ENCODE measurements at places on chromosomes 1 and 21. TPM values are rescaled to one million over a fixed set of nuclear protein-coding genes. Genes with fewer than 3 reads are reported as not detected.
A peak's percentile ranks its signal among the peaks of the same experiment; 100 is the strongest.

DNA sequence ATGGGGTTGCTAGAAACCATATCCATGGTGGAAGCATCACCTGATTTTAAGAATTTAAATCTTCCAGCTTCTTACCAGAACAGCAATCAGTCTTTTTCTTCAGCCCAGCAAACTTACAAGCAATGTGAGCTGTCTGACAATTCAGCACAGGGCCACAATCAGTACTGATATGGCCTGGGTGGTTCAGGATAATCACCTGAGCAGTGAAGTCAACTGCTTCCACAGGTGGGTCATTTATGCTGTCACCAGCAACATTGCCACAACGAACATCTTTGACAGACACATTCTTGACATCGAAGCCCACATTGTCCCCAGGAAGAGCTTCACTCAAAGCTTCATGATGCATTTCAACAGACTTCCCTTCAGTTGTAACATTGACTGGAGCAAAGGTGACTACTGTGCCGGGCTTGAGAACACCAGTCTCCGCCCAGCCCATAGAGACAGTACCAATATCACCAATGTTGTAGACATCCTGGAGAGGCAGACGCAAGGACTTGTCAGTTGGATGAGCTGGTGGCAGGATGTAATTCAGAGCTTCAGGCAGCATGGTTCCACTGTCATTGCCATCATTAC is 74.8 kb downstream of the SERINC2 start:
- no peak for DNase-seq

GRCh38 chr1:55876276-55877060 is 661.3 kb upstream of the USP24 start:
- DNase-seq: no peak

- no peak for DNase-seq
Observed at GRCh38 chr1:67464058-67464457, 33.9 kb upstream of the SERBP1 start.

DNA sequence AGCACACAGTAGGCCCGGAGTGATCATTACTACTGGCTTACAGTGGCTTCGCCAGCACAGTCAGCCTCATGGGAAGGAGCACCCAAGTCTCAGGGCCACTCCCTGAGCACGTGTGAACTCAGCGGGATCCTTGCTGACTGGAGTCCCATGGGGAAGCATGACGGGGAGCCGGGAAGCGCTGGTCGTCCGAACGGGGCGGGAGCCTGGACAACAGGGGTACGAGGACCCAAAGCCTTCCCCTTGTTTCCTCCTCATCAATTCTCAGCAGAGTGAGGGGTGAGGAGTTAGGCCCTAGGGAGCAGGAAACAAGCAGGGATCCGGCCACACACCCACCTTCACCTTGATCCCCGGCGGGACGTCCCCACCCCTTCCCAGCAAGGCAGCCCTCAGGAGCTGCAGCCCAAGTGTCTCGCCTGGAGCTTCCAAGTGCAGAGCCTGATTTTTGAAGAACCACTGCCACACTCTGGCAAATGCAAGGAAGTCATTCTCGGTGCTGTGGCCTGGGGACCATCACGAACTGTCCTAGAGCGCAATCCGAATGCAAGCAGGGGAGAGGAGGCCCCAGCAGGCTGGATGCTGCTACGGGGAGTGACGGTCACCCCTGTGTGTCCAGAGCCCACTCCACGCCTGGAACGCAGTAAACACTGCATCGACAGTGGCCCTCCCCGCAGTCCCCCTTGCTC is 35.5 kb downstream of the TOMM20 start:
- DNase-seq: peak; percentile 49

DNA sequence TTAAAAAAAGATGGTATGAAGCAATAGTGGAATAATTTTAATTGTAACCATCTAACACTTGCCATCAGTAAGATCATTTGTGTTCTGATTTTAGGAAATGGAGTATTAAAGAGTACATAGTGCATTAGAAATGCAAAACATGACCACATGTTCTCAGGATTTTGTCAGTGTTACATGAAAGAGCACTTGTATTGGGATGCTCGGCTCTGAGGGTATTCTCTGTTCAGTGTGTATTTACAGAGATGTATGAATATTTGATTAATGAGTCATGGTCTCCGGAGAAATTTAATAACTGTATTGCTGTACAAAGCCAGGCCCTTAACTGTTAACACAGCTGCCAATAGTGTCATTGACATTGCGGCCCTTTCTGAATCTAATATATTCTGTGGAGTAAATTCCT is 91.7 kb downstream of the ATG4C start:
- DNase-seq: peak; percentile 1

Gene TSPAN2
- total RNA-seq: 0.13 TPM

Gene RPS6KA1
- 61.3 TPM for total RNA-seq

All from bronchial epithelial cell (primary cell).